ENCODE measurements at places on chromosomes 2 and 18. TPM values are rescaled to one million over a fixed set of nuclear protein-coding genes. Genes with fewer than 3 reads are reported as not detected.

DNA sequence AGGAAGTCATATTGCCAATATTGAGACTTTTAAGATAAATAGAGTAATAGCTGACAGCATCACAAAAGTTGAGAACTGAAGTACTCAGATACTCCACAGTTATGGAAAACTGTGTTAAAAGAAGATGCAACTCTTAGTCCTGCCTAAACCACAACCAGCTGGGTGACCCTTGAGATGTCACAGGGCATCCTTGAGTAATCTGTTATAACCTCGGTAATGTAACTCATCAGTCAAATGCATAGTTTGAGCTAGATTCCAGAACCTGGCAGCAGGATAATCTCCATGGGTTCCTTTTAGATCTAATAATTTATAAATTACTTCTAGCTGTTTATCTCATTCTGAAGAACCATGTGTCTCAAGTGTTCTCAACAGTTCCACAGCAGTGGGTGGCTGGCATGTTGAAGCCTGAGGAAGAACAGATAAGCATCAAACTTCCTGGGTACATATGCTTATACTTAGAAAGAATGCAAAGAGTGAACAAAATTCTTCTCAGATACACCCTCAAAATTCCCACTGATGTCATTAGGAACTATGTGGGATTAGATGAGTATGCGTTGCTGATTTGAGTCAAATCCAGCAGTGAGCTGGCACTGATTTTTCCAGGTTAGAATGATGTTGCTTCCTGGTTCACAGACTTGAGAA, 304.1 kb upstream of the ERBB4 start:
- DNase-seq, result no peak

Gene RUFY4
- total RNA-seq, result 6.8 TPM

DNA sequence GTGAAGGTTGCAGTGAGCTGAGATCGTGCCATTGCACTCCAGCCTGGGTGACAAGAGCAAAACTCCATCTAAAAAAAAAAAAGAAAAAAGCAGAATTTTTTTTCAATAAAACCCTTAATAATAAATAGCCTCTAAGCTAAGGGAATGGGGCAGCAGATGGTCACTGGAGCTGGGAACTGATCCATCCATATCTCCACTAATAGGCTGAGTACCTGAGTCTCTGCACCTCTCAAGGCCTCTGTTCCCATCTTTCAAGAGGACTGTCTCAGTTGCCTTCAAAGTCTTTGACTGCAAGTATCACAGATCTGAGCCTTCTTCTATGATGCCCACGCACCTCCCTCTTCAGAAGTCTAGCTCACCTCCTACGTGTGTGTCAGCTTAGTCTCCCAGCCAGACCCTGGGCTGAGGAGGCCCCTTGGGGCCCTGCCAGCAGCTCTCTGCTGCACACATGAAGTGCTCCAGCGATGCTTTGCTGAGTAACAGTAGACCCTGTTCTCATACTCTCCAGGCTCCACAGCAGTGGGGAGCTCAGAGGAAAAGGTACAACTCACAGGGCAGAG, 32.9 kb downstream of the ST8SIA5 start:
- DNase-seq, result no peak

Gene ECEL1
- not detected for total RNA-seq

DNA sequence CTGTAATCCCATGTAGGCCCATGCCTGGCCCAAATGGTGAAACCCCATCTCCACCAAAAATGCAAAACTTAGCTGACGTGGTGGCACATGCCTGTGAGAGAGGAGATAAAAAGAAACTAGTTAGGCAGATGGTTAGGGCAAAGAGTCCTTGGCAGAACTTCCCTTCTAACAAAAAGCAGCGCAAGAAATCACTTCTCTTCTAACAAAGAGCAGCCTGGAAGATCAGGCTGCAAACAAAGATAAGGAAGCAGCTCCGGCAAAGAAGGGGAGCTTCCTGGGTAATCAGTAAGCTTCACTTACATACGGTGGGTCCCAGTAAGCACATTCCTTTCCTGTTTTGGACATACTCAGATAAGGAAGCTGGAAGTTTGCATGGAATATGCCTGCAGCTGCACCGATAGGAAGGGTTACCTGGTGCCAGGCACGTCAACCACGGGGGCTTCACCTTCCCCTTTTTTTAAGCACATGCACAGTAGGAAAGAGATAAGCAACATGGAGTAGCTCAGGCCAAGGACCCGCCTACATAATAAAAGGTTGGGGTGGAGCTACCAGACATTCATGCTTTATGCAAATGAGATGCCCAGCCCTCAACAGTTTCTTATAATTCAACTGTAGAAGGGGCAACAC, 61.0 kb upstream of the SLC25A52 start:
- DNase-seq, result no peak

DNA sequence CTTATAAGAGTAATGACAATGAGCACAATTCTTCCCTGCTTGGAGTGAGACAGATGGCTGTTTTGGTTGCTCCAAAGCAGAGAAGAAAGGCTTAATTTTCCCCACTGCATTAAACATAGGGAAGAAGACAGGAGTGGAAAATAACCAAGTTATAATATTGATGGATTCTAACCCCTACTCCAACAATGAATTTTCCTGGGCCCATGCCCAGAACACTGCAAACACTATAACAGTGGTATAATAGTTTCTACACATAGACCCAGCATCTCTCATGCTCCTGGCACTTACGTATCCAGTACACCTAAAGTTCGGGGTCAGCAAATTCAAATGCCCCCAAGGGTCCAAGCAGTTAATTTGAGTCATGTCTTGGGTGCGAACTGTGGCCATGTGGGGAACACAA, 613.4 kb downstream of the PLCL1 start:
- no peak for DNase-seq

DNA sequence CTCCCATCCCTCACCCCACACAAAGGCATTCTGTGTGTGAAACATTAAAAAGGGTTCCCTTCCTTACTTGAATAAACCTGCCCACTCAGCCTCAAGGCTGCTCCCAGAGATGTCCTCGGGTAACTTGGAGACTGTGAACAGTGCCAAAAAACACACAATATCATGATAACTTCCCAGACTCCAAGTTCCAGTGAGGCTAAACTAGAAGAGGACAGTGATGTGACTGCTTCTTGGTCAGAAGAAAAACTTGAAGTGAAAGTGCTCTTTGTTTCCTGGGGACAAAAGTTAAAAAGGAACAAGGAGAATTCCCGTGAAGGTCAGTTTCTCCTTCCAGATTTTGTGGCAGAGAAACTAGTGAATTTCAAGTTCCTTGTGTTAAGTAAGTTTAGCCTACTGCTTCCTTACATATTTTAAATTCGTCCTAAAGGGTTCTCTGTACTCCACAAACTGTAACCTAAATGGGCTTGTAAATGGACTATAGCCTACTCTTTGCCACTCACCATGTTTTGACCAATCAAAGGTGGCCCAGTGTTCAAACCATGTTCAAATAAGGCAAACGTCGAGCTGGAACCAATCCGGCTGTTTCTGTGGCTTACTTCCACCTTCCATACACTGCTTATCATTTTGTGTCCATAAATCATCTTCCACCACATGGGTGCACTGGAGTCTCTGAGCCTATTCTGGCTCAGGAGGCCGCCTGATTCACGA, 20.4 kb downstream of the TPRKB start:
- no peak for DNase-seq

- no peak for DNase-seq
Observed at GRCh38 chr2:17083902-17084301, 418.3 kb upstream of the CYRIA start.

Gene PSME4
- total RNA-seq, result 79.8 TPM

- no peak for DNase-seq
Observed at GRCh38 chr18:45671321-45671720, 52.7 kb upstream of the SLC14A1 start.

Gene SERPINB11
- total RNA-seq, result not detected

DNA sequence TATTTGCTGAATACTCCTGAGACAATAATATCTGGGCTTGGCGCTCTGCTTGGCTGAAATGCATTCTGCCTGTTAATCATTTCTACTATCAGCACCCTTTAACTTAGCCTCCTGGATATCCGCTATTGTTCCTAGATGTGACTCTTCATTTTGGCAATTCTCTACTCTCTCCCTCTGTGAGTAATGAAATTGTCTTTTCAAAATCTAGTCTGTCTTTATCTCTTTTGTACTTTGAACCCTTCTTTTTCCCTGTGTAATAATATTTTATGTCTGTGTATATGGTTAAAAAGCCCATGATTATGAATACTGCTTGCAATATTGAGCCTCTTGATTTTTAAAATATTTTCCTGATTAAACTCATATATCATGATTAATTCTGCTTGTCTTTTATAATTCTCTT, 6.2 kb upstream of the REV1 start:
- DNase-seq, result no peak

DNA sequence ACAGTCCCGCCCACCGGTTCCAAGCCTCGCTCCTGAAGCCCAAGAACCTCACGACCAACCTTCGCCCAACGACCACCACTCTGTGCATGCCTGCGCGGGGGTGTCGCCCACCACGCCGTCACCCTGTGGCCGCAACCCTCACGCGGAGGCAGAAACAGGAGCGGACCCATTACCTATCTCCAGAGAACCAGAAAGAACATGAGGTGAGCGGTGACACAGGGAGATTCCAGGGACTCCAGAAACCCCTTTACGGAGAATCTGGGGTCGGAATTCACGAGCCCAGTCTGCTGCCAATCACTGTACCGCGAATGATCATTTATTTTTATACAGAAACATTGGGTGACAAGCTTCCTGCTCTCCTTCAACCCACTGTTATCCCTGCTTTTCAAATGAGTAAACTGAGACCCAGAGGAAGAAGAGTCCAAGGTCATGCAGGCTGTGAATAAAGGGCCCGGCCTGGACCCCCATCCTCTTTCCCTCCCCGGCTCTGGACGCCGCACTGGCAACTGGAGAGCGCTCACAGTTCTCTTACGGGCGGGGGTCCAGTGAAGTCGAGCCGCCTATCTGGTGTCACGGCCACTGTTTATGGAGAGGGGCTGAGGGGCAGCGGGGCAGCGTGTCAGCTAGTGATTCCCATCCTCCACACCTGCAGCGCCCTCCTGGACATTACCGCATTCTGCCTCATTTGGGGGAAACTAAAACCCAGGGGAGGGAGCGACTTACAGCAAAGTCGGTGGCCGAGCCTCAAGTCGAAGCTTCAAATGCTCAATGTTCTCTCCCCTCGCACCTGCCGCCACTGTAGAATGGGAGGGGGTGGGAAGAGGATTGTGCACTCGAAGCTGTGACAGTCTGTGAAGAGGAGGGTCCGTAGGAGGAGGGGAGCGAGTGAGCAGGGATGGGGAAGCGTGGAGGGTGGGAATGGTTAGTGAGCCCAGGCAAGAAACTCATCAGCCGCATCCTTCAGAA, 723 bp upstream of the SLC30A3 start:
- no peak for DNase-seq

GRCh38 chr18:58670404-58671110, 708 bp upstream of the MALT1 start:
- DNase-seq, result no peak

Gene CEBPZ
- total RNA-seq, result 56.4 TPM

Gene LCLAT1
- 18.2 TPM for total RNA-seq

Gene YWHAQ
- total RNA-seq, result 72.1 TPM

Gene FOXD4L1
- 0.46 TPM for total RNA-seq

Gene B3GNT7
- total RNA-seq, result 1.5 TPM

Gene MEIS1
- 5.6 TPM for total RNA-seq

Gene MYO7B
- total RNA-seq, result 1.3 TPM

GRCh38 chr2:147463881-147464520, 380.8 kb upstream of the ACVR2A start:
- DNase-seq, result no peak

Gene RAB27B
- 1.5 TPM for total RNA-seq

Gene GALNT3
- total RNA-seq, result 2.5 TPM

DNA sequence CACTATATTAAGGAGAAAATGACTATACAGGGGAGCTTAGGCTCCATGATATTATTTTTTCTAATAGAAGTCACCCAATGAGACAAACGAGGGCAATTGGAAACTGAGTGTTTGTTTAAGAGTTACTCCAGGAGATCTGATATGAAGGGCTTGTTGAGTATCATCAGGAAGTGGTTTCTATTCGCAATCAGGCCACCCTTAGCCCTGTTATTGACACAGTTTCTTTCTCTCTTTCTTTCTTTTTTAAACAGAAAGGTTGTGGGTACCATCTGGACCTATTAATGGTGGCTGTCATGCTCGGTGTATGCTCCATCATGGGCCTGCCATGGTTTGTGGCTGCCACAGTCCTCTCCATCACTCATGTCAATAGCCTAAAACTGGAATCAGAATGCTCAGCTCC, 117.3 kb downstream of the DPP4 start:
- DNase-seq, result no peak

- DNase-seq, result no peak
Observed at GRCh38 chr18:7604361-7604760, 37.2 kb downstream of the PTPRM start.

Gene CACNB4
- 0.42 TPM for total RNA-seq

DNA sequence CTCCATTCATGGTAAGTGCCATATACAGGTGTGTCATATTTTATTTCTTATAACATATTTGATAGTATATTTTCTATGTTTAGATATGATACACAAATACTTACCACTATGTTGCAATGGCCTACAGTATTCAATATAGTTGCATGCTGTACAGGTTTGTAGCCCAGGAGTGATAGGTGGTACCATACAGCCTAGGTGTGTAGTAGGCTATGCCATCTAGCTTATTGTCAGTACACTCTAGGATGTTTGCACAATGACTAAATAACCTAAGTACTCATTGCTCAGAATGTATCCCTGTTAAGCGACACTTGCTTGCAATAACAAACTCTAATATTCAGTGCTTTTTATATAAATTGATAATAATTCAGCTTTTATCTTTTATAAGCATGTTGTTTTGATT, 563.1 kb upstream of the LINC00305 start:
- DNase-seq, result no peak

Gene COLEC11
- 0.48 TPM for total RNA-seq
